ENCODE measurements at places on chromosomes 2 and 18.

- no peak for DNase-seq
These were observed 68.7 kb downstream of the MYL12B start for GRCh38 chr18:3330622-3331021.

- DNase-seq = no peak
These were observed 487.2 kb upstream of the REG3G start for GRCh38 chr2:78538322-78538721.

DNA sequence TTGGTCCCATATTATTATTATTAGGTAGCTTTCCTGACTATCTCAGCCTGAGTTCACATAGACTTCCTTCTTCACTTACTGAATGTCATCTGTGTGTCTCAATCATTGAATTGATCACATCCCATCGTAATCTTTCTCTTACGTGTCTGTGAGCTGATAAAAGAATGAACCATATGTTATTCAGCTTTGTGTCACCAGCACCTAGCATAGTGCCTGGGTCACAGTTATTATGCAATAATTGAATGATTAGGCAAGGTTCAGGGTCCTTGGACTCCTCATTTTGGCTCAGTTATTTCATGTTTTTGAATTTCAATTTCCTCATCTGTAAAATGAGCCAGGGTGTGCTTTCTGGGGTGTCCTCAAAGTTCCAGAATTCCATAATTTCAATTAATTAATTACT, 107.2 kb downstream of the ZEB2 start:
- no peak for DNase-seq

- no peak for DNase-seq
These were observed 5.0 kb downstream of the LIMS2 start for GRCh38 chr2:127670055-127670956.

- no peak for DNase-seq
These were observed 76.1 kb downstream of the LRRC30 start for GRCh38 chr18:7307030-7307429.

DNA sequence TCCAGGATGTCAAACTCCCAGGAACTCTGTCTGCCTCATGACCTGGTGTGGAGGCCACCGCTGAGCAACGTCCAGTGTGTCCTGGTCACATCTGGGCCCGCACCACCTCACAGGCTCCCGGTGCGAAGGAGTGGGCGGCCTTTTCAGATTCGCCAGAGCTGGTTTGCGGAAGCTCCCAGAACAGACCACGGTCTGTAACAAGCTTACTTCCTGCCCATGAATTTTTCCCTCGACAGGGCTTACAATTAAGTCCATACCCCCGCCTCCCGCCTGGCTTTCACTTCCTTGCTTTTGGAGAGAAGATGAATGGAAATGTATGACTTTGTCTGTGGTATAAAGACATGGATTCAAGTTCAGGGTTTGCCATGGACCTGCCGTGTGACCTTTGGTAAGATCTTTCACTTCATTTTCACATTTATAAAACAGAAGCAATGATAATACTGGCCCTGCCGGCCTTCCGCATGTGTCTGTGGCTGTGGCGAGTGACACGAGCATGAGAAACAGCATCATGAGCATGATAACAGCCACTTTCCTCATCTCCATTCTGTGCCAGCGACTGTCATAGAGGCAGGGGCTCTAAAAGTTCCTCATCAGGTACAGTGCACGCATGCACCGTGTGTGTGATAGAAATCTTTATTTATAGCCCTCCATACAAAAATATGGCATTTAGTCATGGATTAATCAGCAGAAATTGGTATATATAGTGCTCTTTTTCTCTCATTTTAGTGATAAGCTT, 31.0 kb upstream of the KCNF1 start:
- peak; percentile 55 for DNase-seq

GRCh38 chr2:51918113-51918512, 886.2 kb upstream of the NRXN1 start:
- no peak for DNase-seq

DNA sequence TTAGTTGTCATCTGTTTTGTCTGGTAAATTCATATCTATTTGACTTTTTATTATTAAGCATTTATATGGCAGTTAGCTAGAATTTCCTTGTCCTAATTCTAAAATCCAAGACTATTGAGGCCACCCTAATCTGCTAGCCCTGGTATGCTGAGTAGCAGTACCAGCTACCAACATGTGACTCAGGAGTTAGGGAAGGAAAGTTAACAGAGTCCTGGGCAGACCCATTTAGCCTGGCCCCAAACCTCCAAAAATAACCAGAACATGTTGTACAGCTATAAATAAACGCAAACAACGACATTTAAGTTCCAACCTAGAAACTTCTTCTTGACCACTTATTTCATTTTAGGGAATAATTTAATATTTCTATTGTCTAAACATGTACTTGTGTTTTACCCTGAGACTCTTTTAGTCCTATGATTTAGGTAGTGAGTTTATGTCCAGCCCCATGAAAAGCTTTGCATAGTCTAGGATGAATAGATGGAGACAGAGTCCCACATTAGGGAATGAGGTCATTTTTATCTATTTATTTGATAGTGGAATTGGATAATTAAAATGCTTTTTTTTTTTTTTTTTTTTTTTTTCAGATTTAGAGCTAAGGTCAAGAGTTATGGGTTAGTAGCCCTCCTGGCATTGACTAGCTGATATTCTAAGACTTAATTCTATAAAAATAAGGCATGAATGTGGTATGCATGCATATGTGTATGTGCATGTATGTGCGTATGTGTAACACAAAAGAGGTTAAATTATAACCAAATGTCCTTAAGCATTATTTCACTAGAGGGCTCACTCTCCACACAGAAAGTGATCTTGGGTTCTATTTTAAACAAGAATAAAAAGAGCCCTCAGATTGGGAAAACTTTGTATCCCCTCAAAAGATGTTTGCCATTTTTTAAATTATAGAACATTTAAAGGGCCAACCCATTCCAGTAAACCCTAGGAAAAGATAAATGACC, 160.1 kb upstream of the MAPRE2 start:
- no peak for DNase-seq

DNA sequence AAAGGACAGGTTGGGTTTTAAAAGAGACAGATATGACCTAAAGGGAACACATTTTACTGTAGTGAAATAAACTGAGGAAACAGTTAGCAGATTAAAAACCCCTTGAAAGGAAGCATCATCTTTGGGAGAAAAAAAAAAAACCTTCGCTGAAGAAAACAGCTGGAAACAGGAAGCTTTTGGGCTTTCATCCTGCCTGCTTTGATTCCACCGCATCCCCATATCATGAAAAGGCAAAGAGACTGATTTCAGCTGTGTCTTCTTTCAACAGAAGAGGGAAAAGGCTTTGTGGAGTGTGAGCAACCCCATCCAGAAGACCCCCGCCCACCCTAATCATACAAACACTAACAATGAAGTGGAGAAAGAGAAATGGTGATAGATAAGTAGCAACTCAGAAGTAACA, 86.4 kb downstream of the TCF4 start:
- no peak for DNase-seq

GRCh38 chr18:51519571-51519970, 322.1 kb upstream of the MEX3C start:
- no peak for DNase-seq

GRCh38 chr2:138763971-138764370, 16.2 kb downstream of the NXPH2 start:
- DNase-seq = no peak

DNA sequence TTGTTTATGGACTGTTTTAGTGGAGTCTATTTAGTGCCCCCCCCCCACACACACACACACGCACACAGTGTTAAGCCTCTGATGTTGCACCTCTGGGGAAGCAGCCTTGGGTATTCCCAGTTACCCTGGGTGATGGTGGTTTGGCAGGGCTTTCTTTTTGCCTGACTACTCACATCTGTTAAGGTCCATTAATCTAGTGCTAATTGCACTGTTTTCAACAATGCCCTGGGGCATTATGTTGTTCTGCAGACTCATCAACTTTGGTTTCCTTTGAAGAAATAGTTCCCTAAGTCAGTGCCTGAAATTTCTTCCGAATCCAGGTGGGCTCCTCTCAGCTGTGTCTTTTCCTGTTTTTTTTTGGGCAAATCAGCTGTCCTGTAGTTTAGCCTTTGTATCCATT, 34.7 kb downstream of the SPOPL start:
- no peak for DNase-seq

- DNase-seq = no peak
These were observed 129.4 kb downstream of the ZEB2 start for GRCh38 chr2:144390424-144391020.

DNA sequence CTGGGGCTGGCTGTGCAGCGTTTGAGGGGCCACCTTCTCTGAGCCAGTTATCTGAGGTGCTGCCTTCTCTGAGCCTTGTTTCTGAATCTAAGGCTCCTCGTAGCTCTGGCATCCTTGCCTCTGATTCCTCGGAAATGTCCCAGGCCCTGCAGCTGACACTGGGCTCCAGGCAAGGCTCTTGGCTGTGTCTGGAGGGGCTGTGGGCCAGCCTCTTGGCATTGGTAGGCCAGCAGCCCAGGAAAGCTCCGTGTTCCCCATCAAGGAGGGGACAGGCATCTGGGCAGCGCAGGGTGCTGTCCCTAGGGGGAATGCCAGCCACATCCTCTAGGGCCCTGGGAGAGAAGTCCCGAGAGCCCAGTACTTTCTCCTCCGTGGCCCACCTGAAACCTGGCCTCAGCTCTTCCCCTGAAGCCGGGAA, 40.7 kb upstream of the TAF1B start:
- no peak for DNase-seq

GRCh38 chr2:32926708-32927084, 20.1 kb upstream of the LTBP1 start:
- DNase-seq = no peak

DNA sequence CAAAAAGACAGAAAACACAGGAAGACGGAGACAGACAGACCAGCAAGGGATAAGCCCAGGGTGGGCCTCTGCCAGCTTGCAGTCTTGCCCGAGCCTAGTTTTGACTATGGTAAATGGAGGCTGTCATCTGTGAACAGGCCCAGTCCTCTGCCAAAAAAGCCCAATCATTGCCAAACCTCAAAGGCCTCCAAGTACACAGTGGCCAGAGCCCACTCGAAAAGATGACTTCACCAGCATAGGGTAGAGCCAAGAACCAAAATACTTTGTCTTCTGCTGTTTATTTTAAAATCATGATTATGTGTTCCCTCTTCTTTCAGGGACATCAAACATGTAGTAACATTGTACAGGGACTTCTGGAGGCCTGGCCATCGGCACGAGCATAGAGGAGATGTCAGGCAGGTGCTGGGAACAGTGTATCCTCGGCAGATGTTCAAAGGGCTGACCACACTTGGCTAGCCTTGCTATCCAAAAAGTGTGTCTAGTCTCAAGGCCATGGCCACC, 66.0 kb downstream of the TTC32 start:
- peak; percentile 51 for DNase-seq

DNA sequence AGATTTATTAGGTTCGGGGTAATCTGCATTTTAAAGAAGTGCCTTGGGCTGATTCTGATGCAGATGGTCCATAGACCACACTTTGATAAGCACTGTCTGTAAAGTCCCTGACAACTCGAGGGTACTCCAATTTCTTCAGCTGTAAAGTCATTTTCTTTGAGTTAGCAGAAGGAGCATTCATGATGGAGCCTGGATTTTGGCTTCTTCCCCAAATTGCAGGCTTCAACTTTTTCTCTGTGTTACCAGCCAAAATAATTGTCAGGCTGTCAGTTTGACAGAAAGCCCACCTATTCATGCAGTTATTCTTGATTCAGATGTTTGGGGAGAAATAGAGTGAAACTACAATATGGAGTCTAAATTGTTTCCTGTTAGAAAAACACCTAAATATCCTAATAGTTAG, 66.0 kb downstream of the RPL37A start:
- no peak for DNase-seq

DNA sequence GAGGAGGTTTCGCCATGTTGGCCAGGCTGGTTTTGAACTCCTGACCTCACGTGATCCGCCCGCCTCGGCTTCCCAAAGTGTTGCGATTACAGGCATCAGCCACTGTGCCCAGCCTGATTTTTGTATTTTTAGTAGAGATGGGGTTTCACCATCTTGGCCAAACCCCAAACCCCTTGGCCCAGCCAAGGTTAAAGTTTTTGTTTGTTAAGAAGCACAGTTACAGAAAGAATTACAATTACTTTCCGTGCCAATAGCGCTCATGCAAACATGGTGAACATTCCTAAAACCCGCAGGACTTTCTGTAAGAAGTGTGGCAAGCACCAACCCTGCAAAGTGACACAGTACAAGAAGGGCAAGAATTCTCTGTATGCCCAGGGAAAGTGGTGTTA, 26.1 kb downstream of the ITSN2 start:
- no peak for DNase-seq

DNA sequence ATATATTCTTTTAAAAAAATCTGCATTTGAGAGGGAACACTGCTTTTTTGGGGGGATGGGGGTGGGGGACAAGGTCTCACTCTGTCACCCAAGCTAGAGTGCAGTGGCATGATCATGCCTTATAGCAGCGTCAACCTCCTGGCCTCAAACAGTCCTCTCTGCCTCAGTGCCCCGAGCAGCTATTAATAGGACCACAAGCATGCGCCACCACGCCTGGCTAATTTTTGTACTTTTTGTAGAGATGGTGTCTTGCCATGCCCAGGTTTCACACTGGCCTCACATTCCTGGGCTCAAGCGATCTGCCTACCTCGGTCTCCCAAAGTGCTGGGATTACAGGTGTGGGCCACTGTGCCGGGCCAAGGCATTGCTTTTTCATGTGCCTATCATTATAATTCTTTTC, 154.2 kb downstream of the ATAD2B start:
- no peak for DNase-seq

DNA sequence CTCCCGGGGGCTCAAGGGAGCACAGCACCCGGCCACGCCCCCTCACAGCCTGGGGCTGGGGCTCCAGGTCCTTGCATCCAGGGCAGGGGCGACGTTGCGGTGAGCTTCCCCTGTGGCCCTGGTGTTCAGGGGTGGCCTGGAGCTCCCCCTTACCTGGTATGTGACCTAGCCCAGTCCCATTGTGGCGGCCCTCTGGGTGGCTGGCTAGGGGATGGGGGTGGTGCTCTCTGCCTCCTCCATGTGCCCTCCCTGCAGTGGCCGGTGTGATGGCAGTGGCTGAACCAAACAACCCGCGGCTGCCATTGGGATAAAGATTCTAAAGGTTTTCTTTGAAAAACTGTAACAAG, 288.3 kb downstream of the RDH14 start:
- no peak for DNase-seq

GRCh38 chr2:95315801-95316411, 18.8 kb downstream of the KCNIP3 start:
- no peak for DNase-seq

GRCh38 chr18:11529081-11529480, 80.3 kb upstream of the SLC35G4 start:
- DNase-seq = no peak

- DNase-seq = no peak
These were observed 130.8 kb downstream of the FIGN start for GRCh38 chr2:163604941-163605555.

DNA sequence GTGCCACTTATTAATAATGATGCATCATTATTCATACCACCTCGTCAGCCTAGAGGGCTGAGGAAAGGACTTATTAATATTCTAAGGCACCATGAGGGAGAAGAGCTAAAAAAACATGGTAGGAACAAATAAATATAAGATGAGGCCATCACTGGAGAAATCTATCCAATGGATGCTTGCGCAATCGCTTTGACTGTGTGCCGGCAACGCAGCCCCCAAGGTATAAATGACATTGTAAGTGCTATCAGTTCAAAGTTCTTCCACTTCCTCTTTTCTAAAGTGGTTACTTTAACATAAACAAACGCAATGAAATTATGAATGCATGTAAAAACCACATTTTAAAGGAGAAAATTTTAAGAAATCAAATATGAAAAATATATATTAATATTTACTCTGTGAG, 164.6 kb downstream of the EIPR1 start:
- no peak for DNase-seq

- no peak for DNase-seq
These were observed 258.9 kb downstream of the METTL4 start for GRCh38 chr18:2312440-2312839.

All from left forelimb (tissue), 1 donor.